Pons (tissue), 1 donor: ENCODE measurements at places on chromosomes 7 and 10.

- peak; percentile 8 for DNase-seq
These were observed 172.7 kb downstream of the GNAI1 start for GRCh38 chr7:80307227-80307856.

GRCh38 chr10:5692461-5693358 is 8.1 kb downstream of the TASOR2 start:
- peak; percentile 46 for DNase-seq

- no peak for DNase-seq
These were observed 113.7 kb upstream of the LRRN3 start for GRCh38 chr7:110977127-110977737.

DNA sequence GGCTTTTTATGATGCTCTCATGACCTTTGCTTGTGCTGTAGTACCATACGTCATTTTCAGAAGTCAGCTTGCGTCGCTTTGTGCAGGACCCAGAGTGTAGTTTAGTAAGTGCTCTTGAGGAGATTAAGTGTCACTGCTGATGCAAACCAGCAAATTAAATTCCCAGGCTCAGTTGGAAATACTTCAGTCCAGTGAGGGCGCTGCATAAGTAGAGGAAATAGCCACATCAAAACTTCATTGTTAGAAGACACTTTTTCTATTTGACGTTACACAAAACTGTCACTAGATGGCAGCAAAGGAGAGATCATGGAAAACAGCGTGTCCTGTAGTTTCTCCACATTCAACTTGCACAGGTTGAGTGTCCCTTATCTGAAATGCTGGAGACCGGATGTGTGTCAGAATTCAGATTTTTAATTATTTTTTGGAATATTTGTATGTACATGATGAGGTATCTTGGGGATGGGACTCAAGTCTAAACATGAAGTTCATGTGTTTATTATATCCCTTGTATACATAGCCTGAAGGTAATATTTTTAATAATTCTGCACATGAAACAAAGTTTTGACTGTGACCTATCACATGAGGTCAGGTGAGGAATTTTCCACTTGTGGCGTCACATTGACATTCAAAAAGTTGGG is 7.9 kb downstream of the ZNF22 start:
- peak; percentile 97 for DNase-seq

DNA sequence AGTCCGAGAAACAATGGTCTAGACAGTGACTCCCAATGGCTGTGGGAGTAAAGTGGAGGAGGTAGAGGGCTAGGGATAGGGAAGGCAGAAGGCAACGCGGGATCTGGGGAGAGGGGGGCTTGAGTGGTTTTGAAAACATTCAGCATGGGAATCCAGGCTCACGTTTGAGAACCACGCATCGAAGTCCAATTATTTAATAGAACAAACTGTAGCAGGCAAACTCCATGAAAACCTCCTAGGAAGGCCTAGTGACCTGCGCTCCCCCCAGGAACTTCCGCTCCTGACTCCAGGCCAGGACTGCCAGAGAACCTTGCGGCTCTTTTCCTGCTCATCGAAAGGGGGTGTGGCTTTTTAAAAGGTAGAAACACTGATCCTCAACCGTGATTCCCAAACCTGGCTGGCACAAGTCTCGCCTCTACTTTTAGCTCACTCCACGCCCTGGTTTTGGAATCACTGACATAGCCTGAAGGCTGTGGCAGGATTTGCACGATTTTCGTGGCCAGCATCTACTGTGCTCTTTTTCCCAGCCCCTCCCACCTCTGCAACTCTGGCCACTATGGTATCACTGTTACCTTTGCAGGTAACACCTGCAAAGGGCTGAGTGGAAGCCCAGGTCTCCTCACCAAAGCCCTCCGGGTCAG is 43.4 kb downstream of the MYOF start:
- DNase-seq, result no peak

GRCh38 chr7:148914208-148914777 is 30.2 kb upstream of the EZH2 start:
- DNase-seq, result no peak

GRCh38 chr7:30252885-30253795 is 31.3 kb upstream of the ZNRF2 start:
- DNase-seq, result peak; percentile 78

DNA sequence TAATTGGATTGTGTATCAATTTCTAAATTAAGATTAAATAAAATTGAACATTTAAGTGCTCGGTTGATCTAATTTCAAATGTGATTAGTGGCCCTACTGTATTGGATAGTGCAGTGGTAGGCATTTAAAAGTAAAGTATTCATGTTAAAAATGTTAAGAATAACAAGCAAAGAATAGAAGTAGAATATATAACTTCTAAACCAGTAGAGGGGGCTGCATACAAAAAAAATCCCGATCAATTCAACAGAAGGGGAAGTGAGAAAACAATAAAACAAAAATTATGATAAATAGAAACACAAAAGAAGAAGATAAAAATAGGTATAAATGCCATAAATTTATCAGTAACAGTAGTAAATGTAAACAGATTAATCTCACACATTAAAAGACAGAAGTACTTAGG is 24.9 kb upstream of the WDFY4 start:
- no peak for DNase-seq

- DNase-seq, result peak; percentile 82
These were observed 67.5 kb downstream of the PWWP2B start for GRCh38 chr10:132464256-132465192.

DNA sequence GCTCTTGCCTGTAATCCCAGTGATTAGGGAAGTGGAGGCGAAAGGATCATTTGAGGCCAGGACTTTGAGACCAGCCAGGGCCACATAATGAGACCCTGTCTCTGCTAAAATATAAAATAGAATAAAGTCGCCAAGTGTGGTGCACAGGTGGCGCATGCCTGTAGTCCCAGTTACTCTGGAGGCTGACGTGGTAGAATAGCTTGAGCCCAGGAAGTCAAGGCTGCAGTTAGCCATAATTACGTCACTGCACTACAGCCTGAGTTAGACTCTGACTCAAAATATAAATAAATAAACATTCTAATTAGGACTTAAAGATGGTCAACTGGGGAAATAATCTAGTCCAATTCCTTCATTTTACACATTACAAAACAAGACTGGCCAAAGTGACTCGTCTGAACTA is 768 bp downstream of the CHCHD2 start:
- DNase-seq, result peak; percentile 5

GRCh38 chr7:128885370-128886187 is 22.9 kb downstream of the ATP6V1F start:
- no peak for DNase-seq

GRCh38 chr7:8908889-8909288 is 475.5 kb downstream of the NXPH1 start:
- DNase-seq, result no peak

DNA sequence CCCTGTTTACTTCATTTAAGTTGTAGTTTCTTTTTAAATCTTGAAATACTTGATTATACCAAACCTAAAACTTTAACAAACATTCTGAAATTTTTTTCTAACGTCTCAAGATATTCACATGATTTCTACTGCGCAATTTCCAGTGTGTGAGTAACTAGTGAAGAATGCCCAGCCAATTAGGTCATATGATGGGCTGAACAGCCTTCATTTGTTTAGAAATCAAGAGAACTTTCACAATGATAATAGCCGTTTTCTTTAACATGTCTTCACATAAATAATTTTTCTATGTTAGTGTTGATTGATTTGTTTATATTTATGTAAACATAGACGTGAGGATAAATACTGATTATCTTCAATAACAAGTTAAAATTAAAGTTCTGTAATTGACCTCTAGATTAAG is 21.8 kb downstream of the STAM start:
- DNase-seq, result peak; percentile 93

- DNase-seq, result peak; percentile 49
These were observed 3.0 kb downstream of the IRF5 start for GRCh38 chr7:128940494-128941322.

DNA sequence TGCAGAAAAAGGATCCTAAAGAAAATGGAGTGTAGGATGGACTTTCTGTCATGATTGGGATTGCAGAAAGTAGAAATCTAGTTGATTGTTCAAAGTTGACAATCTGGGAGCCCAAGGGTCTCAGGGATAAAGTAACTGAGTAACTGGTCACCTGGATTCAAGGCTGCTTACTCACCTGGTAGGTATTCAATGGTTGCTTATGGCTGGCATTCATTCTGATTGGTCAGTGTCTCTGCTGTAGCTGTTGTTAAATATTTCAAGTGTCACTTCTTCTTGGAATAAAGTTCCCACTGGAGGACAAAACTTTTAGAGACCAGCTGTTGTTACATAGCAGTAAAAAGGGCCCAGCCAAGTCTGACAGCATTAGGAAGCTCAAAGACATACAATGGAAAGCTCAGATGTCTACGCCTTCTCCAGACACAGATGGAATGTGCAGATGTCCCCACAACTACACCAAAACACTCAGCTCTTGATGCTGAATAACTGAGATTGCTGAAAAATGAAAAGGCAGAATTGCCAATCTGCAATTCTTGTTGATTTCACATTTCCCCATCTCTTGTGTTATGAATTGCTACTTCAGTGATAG is 106.9 kb downstream of the ZNF467 start:
- no peak for DNase-seq

- no peak for DNase-seq
These were observed 11.4 kb upstream of the PTN start for GRCh38 chr7:137354961-137355360.

GRCh38 chr10:80702143-80702542 is 164.4 kb downstream of the SH2D4B start:
- DNase-seq, result peak; percentile 24

GRCh38 chr10:75744261-75744660 is 312.8 kb downstream of the LRMDA start:
- no peak for DNase-seq

DNA sequence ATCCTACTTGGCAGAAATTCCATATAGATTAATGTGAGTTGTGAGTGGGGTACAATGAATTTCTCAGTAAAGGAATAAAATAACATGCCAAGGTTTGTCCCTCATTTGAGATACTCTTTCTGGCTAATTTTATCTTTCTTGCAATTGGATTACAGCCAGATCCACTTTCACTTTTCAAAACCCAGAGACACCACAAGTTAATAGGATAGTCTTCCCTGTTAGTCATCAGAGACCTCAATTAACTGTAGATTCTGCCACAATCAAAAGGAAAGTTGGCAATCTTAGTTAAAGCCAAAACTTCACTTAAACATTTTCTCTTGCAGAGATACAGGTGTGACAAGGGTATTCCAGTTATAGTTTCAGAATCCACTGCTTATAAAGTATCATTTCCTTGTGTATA is 91.4 kb upstream of the PHYHIPL start:
- DNase-seq, result no peak

GRCh38 chr10:11881030-11881476 is 57.9 kb downstream of the PROSER2 start:
- DNase-seq, result no peak

DNA sequence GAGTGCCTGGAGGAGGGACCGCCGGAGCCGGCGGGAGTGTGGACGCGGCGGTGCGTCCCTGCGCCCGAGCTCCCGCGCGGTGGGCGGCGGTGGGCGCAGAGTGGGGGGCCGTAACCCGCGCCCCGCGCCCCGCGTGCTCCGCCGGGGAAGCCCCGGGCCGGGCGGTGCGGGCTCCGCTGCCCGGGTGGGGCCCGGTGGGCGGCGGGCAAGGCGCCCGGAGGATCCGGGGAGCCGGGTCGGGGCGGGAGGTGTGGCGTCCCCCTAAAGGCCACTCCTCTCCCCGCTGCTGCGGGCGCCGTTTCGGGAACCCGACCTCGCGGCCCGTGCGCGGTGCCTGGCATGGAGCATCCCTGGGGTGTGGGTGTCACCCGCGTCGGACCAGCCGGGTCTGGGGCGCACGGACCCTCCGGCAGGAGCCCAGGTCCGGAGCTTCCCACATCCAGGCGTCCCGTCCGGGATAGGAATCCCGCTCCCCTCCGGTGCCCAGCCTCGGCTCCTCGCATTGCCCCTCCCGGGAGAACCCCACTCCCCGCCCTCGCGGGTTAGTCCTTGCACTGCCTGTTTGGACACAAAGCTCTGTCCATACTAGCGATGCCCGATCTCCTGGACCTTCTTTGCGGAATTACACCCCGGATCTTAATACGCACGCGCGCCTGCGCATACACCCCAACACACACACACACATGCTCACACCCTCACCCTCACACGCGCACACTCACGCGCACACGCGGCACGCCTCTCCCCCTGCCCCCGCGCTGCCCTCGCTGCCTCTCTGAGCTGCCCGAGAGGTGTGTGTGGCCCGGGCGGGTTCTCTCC is 723 bp downstream of the MTURN start:
- peak; percentile 73 for DNase-seq

DNA sequence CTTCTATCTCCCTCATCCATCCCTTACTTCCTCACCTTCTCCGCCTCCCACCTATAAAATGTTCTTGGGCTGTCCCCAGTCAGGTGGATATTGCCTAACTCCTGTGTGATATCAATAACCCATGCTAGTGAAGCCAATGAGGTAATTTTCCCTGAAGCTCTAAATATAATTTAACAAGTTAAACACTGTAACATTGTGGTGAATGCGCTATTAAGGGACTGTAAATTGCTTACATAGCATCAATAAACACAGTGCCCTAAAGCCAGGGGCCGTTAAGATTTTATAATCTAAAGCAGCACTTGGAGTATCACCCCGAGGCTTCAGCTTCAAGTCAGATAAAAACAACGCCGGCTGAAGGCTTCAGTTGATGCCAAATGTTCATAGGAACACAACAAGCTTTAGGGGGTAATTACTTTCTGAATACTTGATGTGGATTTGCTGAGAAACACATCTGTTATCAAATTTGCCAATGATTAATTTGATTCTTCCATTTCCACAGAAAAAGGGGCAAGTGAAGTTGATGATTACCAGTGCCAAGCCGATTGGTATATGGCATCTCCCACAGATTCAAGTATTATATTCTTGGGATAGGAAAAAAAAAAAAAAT is 138.4 kb downstream of the CREB5 start:
- no peak for DNase-seq

DNA sequence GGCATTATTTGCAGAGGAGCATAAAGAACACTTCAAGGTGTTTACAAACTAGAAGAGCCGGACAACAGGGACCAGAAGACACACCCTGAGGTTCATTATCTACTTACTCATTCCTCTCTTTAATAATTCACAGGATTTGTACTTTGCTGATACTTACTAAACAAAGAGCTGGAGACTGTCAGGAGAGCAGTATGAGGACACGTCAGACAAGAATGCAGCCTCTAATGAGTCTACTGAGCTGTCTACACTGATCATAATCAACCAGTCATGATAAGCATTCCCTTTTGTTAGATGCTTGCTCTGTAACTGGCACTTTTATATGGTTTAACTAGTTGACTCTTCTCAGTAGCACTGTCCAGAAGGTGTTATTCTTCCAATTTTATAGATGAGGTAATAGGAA is 243.3 kb upstream of the CDC14C start:
- DNase-seq, result no peak

GRCh38 chr7:118477036-118477435 is 252.5 kb downstream of the ANKRD7 start:
- no peak for DNase-seq

- DNase-seq, result no peak
These were observed 288.5 kb downstream of the ZEB1 start for GRCh38 chr10:31607481-31607880.
